ENCODE measurements at places on chromosomes 2 and 18.
A peak's percentile ranks its signal among the peaks of the same experiment; 100 is the strongest.

DNA sequence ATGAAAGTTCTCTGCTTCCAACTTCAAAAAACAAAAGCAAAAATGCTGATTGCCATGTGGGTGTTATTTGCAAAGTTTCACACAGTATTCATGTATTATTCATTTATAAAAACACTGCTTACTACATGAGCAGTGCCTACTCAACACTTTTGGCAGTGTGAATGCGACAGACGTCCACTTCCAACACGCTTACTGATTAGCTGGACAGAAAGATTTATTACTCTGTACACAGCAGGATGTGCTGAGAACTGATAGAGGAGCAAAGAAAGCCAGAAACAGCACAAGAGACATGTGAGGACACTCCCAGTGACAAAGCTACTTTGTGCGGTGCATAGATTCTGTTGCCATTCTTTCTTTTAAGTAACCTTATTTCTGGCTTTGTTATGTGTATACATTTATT, 258.8 kb downstream of the DLGAP1 start:
- no peak for DNase-seq

DNA sequence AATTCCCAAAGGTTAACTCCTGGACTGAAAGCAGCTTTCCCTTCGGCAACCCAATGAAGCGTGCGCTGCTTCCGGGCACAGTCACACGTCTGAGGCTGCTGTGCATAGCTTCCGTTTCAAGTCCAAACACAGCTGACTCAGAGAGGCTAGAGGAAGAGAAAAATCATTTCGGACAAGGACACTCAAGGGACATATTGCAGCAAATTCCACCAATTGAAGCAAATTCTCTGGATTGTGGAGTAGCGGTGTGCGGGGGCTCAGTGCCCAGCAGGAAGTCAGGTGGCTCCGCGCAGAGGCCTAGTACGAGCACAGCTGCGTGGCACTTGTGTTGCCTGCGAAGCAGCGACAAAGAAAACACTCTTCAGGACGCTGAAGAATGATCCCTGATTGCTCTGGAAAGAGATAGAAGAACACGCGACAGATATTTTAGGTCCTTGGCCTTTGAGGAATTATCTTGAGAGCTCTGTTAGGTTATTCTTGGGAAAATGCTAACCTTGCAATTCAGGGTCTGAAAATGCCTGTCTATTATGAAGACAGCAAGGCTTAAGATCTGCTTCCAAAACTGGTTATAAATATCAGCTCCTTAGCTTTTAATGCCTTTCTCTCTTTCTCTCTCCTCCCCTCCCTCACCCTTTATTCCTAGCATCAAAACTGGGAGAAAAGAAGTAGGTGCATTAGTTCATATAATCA, 352.6 kb upstream of the DLGAP1 start:
- DNase-seq, result no peak

DNA sequence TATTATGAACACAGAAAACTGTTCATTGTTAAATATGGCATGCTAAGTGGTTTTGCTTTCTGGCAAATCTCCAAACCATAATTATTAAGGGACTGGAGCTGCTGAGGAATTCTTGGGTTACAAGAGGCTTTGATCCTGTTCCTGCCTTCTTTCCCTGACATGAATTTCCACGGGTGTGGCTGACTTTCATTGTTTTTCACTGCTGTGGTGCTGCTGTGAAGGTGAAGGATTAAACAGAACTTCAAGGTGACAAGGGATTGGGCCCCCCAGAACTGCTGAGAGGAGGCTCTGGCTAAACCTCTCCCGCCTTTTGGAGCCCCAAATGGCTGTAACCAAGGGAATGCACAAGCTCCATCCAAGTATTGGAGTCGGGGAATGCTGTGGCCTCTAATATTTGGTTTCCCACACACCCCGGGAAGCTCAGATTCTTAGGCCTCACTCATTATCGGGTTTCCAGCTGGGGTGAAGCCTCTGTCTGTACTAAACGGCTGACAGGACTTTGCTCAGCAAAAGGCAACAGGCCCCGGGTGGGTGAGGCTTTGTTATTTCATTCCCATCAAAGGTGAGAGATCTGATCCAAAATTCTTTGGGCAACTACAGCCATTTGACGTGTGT, 29.0 kb upstream of the ZFP36L2 start:
- DNase-seq, result no peak

- no peak for DNase-seq
Observed at GRCh38 chr2:37873229-37873628, 51.9 kb upstream of the RMDN2 start.

- no peak for DNase-seq
Observed at GRCh38 chr2:21694079-21694878, 570.5 kb downstream of the TDRD15 start.

GRCh38 chr2:10390369-10390801, 57.7 kb downstream of the ODC1 start:
- DNase-seq, result no peak

- DNase-seq, result no peak
Observed at GRCh38 chr2:14944562-14945346, 312.2 kb downstream of the LRATD1 start.

DNA sequence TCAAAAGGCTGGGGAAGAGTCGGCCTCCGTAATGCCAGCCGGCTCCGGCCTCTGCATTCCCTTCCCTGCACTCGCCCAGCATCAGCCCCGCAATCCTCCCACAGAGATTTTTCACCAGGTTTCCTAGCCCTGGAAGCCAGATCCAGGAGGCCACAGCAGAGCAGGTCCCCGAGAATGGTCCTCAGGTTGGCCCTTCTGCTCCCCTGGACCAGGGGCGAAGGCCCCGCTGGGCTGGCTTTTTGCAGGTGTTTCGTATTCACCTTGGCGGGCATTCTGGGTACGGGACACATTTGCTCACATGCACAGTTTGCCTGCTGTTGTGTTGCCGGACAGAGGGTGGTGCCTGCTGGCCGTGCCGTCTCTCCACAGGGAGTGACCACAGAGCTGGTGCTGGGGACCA, 309.5 kb downstream of the NDUFA10 start:
- no peak for DNase-seq

DNA sequence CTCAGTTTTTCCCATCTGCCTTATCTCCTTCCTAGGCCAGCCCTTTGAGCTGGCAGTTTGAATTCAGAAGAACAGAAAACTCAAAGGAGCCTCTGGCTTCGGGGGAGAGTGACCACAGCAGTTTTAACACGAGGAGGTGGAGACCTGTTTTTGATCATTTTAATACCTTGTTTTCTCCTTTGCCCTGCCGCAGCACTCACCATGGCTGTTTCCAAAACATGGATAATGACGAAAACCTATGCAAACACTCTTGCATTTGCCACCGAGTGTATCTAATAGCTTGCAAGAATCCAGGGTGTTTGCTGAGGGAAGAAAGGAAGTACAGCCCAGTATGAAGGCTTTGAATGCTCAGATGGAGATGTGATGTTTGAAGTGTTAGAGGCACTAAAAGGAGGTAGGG, 167.1 kb downstream of the PRKCE start:
- DNase-seq, result no peak

DNA sequence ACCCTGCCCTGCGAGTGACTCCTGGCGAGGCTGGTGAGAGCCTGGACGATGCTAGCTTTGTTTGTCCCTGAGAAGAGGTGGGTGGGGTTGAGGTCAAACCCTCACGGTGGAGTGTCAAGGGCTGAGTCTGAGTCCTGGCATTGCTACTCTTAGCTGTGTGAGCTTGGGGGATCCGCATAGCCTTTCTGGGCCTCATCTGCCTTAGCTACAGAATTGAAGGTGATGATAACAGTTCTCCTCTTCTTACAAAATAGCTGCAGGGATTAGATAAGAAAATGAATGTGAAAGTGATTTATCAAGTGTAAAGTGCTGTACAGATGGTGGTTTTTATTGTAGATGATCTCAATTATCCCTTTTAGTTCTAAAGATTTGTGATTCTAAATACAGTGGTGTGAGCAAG, 144.6 kb downstream of the LPIN1 start:
- DNase-seq, result no peak

DNA sequence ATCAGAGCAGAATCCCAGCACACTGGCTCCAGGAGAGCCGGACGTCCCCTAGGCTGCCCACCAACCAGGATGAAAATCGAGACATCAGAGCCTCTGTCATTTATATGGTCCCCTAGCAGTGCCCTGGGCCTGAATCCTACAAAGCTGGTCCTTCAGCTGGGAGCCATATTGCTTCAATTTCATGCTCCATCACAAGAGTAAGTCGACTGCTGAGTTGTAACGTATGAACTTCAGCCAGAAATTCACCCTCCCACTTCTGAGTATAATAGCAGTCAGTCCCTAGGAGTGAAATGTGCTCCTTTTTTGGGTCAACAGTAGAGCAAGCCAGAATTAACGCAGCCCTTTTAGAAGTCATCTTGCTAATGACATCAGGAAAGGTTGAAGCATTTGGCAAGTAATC, 126.4 kb downstream of the CCBE1 start:
- DNase-seq, result no peak

DNA sequence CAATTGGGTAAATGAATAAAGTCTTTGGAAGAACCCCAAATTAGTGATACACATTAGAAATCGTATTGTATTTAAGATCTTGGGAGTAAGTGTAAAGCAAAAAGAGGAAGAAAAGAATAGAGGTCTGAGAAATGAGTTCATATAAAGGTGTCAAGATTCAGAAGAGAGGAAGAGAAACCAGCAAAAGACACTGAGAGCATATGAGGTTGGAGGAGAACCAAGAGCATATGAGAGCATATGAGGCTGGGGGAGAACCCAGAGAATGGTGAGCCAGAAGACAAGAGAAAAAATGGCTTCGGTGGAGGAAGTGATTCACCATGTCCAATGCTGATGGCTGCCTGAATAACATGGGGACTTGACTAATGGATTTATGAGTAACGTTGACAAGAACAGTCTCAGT, 620.1 kb upstream of the GCFC2 start:
- no peak for DNase-seq

DNA sequence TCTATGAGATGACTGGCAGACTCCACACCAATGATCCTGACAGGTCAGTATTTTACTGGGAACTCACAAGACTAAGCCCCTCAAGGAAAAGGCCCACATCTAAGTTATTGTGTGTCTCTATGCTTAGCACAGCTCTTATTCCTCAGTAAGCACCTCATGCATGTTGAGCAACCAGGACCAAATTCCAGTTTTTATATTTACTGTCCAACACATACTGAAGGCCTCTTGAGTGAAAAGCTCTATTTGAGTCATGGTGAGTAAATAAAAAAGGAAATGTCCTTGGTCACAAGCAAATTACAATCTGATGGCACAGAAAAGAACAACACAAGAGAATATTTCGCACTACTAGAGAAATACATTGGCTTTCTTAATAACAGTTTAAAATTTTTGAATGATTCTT, 87.9 kb upstream of the ETAA1 start:
- no peak for DNase-seq

GRCh38 chr2:192377173-192377572, 182.4 kb upstream of the TMEFF2 start:
- DNase-seq, result no peak

DNA sequence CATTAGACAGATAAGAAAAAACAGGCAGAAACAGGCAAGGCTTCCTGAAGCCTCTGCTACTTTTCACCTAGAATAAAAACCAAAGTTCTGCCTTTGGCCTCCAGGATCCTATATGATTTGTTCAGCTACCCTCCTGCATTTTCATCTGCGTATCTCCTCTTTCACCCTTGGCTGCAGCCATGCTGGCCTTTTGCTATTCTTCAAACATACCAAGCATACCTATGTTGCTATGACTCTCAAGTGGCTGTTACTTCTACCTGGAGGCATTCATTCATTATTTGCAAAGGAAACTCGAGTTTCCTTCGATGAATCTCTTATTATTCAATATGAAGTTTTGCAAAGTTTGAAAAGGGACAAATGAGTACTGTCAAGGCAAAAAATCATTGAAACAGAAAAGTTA, 106.4 kb upstream of the HNMT start:
- DNase-seq, result no peak

GRCh38 chr2:46982351-46983064, 66.9 kb upstream of the MCFD2 start:
- no peak for DNase-seq

- no peak for DNase-seq
Observed at GRCh38 chr2:191245869-191246531, 796 bp downstream of the MYO1B start.

GRCh38 chr18:26458526-26459232, 89.7 kb downstream of the KCTD1 start:
- DNase-seq, result no peak

GRCh38 chr2:197254776-197255530, 55.6 kb downstream of the ANKRD44 start:
- DNase-seq, result no peak

DNA sequence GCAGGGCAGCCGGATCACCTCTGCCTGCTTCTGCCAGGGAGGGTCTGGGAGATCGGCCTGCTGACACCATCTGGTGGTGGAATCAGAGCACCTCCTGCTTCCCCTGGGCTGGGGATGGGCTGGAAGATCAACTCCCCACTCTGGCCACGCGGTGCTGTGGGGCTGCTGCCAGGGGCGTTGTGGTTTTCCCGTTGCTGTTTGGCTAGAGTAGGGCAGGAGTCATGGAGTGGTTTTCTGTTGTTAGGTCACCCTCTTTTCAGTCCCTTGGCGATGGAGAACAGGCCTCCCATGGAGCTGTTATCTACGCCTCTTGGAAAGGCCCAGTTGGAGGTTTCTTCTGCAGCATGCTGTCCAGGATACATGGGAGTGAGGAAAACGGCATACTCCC, 15.2 kb downstream of the BCL2L11 start:
- no peak for DNase-seq

GRCh38 chr2:52036024-52036423, 1004.1 kb upstream of the NRXN1 start:
- no peak for DNase-seq

DNA sequence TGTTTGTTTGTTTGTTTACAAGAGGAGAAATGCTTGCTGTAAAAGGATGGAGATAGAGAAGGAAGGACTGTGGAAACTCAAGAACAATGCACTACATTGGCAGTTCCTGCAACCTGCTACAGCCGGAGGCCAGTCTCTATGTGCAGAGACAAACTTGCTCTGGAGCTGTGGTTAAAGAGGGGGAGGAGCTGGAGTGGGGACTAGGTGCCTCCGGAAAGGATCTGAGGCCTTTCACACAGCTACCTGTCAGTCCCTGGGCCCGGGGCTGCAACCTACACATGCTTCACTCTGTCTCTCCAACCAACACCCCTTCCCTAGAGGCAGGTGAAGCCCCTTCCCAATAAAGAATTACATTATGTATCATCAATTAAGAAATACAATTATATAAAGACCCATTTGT, 1234.0 kb upstream of the ZEB2 start:
- no peak for DNase-seq

- no peak for DNase-seq
Observed at GRCh38 chr2:46277431-46278190, 19.6 kb upstream of the EPAS1 start.

GRCh38 chr2:231662028-231662810, 46.1 kb upstream of the PTMA start:
- DNase-seq, result peak; percentile 91
